Ammon's horn (tissue), 1 donor: ENCODE measurements at places on chromosomes 13 and 19.
A peak's percentile ranks its signal among the peaks of the same experiment; 100 is the strongest.

DNA sequence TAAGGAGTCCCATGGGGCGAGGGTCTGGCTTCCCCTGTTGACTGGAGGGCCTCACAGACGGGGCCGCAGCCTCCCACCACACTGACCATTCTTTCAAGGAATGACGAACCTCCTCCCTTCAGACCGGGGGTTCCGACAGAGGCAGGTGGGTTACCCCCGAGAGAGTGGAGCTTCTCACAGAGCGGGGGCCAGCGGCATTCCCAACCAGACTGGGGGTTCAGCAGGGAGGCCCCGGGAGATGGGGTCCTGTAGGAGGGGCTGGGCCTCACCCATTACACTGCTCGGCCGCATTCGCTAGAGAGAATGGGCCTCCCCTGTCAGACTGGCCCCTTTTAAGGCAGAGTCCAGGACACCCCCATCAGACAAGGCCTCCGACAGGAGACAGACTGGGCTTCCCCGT, 15.6 kb upstream of the C2CD4C start:
- no peak for DNase-seq

DNA sequence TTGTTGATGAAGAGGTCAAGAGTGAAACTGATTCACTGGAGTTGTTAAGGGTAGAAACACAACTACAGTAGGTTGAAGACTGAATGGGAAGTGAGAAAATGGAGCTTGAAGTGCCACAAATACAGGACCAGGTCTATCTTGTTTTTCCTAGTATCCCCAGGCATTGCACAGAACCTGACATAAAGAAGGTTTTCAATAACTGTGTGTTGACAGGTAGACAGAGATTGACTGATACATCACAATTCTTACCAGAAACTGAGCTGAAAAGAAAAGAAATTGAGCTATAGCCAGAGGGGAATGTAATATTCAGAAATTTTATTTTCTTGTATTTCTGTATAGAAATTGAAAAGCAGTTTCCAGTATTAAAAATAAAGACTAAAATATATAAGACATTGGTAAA, 767.7 kb downstream of the PCDH17 start:
- no peak for DNase-seq

DNA sequence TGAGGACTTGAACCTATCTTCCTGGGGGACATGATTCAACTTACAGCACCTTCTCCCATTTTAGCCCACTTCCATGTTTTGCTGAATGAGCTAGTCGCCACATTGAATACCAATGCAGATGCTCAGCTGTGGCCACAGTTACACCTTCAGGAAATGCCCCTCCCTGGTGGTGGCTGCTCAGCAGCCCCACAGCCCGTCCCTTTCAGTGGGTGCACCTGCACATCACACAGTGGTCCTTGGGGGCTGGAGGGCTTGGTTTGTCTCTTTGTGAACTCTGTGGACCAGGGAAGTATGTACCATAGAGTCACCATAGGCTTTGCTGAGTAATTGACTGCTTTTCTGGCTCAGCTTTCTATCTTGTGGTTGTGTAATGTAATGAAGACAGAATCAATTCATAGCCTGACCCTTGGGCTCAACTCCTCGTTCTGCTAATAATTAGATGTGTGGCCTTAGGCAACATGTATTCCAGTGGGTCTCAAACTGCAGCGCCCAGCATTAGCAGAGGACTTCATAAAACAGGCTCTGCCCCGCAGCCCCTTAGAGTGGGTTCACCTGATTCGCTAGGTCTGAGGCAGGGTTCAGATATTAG, 48.1 kb upstream of the FARP1 start:
- no peak for DNase-seq

DNA sequence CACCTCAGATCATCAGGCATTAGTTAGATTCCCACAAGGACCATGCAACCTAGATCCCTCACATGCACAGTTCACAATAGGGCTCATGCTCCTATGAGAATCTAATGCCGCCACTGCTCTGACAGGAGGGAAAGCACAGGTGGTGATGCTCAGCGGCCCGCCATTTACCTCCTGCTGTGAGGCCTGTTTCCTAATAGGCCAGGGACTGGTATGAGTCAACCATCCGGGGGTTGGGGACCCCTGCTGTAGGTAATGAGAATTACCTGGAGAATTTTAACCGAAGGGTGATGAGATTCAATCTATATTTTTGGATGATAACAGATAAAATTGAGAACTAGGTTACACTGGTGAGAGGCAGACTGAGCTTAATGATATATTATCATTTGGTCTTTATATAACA, 101.4 kb downstream of the LACC1 start:
- DNase-seq, result no peak

- DNase-seq, result peak; percentile 78
Measured at GRCh38 chr13:24280720-24281119, 28.7 kb upstream of the C1QTNF9 start.

- no peak for DNase-seq
Measured at GRCh38 chr19:22735911-22736645, 47.9 kb downstream of the ZNF99 start.

GRCh38 chr13:110348309-110349105, 41.4 kb downstream of the COL4A2 start:
- DNase-seq, result no peak

DNA sequence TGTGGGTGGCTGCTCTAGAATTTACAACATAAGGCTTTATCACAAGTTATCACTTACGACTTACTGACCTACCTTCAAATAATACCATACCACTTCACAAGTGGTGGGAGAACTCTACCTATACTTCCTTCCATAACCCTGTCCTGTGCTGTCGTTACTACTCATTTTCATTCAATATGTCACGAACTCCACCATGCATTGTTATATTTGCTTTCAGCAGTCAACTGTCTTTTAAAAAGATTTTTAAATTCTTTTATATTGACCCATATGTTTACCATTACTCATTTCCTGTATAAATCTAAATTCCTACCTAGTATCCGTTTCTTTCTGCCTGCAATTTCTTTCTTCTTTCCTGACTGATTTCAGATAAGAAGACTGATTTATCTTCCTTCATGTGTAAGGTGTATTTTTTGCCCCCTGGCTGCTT, 200.0 kb downstream of the KLF12 start:
- DNase-seq, result no peak

DNA sequence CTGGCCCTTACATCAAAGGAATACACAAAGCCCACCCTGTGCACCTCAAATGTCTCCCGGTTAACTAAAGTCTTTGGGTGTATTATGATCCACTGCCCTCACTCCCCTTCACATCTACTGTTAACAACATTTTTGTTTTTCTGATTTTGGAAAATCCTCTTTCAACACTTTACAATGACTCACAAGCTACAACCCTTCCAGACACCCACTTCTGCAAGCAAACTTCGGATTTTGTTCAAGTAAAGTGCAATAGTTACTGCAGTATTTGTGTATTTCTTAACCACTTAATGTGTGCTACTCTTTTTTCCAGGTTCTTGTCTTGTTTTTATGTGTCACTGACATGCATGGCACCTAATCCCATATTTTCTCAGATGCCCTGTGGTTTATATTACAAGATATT, 101.1 kb downstream of the EDNRB start:
- DNase-seq, result no peak

- DNase-seq, result peak; percentile 60
Measured at GRCh38 chr13:33105387-33106005, 89.3 kb downstream of the KL start.

GRCh38 chr13:86710896-86711295, 911.7 kb upstream of the SLITRK6 start:
- no peak for DNase-seq

GRCh38 chr13:30743319-30744055, 8.1 kb downstream of the ALOX5AP start:
- no peak for DNase-seq

DNA sequence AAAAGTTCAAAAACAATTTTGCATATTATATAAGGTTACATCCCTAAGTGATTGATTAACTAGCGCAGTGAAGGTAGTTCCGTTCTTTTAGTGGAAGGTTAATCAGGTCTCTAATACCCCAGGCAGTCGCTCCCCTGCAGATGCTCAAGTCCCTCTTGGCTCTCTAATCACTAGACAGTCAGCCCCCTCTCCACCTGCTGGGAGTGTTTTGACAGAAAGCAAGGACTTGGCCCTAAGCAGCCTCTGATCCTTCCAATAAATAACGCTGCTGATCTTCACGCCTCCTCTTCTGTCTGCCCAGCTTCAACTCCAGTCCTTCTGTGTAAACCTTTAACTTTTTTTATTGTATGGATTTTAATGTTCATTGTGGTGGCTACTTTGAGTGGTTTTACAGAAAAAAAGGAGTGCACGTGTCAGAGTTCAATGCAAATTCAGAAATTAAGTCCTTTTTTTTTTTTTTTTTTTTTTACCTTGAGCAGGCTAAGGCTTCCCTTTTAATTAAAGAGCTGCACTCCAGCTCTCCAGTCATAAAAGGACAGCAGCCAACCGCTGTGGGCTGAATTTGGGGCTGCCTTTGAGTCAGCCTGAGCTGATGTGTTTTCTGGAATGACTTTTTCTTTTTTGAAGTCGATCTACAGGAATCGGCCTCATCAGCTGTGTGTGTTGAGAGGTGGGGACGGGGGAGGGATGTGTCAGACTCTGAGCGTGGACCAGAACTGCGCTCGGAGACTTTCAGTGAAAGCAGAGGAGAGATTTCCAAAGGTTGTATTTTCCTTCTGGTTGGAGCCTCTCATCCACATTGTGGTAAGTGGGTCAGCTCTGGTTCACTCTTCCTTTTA, 33.8 kb upstream of the MYO16 start:
- DNase-seq, result peak; percentile 11

DNA sequence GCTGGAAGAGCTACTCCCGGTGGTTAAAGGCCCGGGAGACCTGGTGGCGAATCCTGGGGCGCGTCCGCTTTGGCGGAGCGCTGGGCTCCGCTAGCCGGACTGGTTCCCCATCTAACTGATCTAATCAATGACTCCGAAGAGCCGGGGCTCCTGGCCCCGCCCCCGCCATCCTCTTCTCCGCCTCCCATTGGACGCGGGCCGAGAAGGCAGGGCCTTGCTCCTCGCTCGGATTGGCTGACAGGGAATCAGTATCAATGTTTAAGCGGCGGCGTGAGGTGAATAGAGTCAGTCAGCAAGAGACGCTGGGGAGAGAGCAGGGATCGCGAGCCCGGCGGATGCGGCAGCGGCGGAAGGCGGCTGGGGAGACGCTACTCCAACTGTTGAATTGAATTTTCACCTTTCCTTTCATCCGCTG, 1.7 kb upstream of the PCDH17 start:
- peak; percentile 99 for DNase-seq

- no peak for DNase-seq
Measured at GRCh38 chr19:6088602-6089049, 21.7 kb downstream of the RFX2 start.

- DNase-seq, result no peak
Measured at GRCh38 chr13:46773541-46773940, 23.4 kb downstream of the ESD start.

GRCh38 chr13:63900406-63900805, 2484.8 kb upstream of the PCDH20 start:
- no peak for DNase-seq

DNA sequence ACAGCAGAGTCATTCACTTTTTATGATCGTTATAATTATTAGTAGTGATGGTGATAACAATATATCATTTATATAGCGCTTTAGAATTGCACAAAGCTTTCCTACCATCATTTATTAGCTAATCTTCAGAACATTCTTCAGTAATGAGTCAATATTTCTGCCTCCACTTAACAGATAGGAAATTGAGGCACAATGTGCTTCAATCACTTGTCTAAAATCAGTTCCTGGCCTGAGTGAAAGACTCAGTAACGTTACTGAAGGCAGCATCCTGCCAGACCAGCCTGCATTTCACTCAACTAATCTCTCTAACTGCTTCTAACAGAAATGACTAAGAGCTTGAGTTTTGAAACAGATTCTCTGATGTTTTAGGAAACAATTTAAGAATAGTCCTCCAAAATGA, 412.1 kb downstream of the MZT1 start:
- DNase-seq, result no peak

- no peak for DNase-seq
Measured at GRCh38 chr13:42660333-42660965, 86.5 kb downstream of the TNFSF11 start.

DNA sequence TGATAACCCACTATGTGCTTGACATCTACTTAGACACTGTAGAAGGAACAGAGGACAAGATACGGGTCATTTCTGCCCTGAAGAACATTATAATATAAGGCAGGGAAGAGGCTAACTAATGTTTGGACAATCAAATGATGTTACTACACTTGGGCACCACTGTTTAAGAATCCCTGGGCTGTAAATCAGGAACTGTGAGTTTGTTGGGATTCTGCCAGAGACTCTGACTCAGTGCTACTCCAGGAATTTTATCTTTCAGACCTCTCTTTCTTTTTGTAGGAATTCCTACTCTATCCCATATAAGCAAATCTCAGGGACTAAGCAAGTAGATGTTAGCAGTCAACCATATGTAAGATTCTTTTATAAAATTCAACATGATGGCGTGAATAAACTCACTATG, 3.1 kb upstream of the ZNF471 start:
- no peak for DNase-seq

DNA sequence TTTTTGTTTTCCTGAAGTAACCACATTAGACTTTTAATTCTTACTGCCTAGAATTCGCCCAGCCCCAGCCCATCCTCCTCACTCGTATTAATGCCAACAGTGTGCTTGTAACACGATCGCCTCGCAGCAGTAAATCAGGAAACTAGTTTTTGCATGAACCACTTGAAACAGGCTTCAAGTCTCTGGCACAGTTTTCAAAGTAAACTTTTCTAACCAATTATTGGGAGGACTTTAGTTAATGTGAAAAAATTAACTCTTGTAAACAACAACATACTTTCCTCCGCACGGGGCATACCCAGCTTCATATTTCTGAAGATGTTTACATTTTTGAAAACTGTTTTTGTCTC, 39.2 kb downstream of the TNFRSF19 start:
- no peak for DNase-seq

- no peak for DNase-seq
Measured at GRCh38 chr19:15562861-15563260, 52.2 kb upstream of the CYP4F8 start.

- no peak for DNase-seq
Measured at GRCh38 chr13:65553096-65553727, 1676.9 kb downstream of the PCDH9 start.

DNA sequence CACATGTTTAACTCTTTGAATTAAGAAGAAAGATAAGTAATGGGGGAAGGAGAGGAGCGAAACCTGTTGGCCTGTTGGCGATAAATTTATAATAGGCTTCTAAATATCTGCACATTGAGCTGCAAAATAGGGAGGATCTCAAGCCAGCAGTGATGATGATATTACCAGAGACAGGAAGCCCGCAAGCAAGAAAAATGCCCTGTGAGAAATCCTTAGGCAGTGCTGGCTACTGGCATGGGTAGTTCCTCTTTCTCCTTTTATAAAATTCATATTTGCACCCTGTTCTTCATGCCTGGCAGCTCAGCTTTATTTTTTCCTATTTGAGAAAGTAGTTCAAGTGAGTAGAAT, 858 bp upstream of the USP12 start:
- no peak for DNase-seq

DNA sequence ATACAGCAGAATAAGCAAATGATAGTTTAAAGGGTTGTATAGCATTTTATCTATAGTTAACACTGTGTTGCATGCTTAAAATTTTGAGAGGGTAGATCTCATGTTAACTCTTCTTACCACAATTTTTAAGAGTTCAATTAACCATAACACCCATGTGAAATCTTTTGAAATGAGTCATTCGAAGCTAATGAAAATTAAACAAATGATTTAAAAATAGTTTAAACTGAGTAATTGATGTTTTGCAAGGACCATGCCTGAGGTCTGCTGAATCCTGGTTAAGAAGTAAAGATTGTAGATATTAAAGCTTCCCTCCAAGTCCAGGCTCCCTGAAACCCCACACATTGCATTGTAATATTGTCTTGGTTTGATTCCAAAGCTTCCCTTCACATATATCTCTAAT, 176.7 kb upstream of the RNF113B start:
- no peak for DNase-seq
